ENCODE measurements at places on chromosomes 4 and X.
A peak's percentile ranks its signal among the peaks of the same experiment; 100 is the strongest.

GRCh38 chr4:53582194-53582593 is 9.1 kb downstream of the LNX1 start:
- no peak for DNase-seq

- DNase-seq = no peak
These were observed 403.2 kb upstream of the RASGEF1B start for GRCh38 chr4:81874661-81875515.

GRCh38 chr4:120688791-120689190 is 233.7 kb downstream of the PRDM5 start:
- no peak for DNase-seq

GRCh38 chr4:137923494-137923893 is 318.7 kb downstream of the SLC7A11 start:
- DNase-seq = no peak

GRCh38 chrX:40424259-40424658 is 156.5 kb upstream of the ATP6AP2 start:
- DNase-seq = no peak

- DNase-seq = no peak
These were observed 233.3 kb downstream of the STPG2 start for GRCh38 chr4:97910005-97910404.

DNA sequence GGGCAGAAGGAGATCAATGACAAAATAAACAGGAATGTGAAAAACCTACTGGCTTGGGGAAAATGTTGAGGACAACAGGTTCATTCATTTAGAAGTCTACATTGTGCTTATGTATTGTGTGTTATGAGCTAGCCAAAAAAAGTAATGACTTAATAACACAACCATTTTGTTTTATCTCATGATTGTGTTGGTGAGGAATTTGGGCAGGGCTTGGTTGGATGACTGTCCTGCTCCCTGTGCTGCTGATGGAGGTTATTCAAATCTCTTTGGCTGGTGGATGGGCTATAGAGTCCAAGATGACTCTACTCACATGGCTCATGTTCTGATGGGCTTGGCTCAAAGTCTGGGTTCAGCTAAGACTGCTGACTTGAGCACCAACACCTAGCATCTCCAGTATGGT is 116.3 kb downstream of the HS3ST1 start:
- DNase-seq = no peak

GRCh38 chr4:87041141-87041540 is 106.3 kb downstream of the AFF1 start:
- no peak for DNase-seq

GRCh38 chrX:153631907-153632594 is 15.0 kb upstream of the DUSP9 start:
- no peak for DNase-seq

DNA sequence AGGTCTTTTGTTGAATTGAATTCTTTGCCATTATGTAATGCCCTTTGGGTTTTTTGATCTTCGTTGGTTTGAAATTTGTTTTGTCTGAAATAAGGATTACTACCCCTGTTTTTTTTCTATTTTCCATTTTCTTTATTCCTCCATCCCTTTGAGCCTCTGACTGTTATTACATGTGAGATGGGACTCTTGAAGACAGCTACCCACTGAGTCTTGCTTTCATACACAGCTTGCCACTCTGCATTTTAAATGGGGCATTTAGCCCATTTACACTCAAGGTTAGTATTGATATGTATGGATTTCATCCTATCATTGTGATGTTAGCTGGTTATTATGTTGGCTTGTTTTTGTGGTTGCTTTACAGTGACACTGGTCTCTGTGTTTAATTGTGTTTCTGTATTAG is 736.2 kb upstream of the GRID2 start:
- DNase-seq = no peak

GRCh38 chrX:24027985-24028384 is 999 bp upstream of the KLHL15 start:
- no peak for DNase-seq

DNA sequence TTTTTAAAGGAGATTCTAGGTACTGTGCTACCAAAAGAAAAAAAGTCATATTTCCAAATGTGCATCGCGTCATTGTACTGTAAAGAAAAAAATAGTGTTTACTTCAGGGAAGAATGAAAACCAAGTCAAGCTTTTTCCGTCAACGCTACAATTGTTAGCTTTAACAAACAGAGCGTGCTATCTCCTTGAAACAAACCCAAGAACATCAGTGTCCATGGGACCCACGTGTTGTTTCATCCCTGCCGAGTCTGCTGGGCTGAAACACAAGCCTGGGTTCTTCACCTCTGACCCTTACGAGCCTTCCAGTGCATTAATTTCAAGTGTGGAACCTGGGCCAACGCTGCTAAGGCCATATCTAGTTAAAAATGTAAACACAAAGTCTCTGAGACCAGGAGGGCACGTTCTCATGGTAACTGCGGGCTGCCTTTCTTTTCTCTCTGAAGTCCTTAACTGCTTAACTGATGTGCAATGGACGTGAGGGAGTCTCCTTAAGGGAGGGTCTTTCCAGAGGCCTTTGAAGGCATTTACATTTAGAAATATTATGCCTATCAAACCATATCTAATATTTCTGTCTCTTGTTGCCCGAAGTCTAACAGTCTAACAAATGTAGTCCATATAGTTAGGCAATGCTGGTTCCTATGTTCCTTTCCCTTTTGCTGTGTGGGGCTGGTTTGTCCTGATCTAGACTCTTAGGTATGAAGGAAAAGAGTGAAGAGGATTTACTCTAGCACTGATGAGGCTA is 36.3 kb downstream of the ING2 start:
- peak; percentile 44 for DNase-seq

DNA sequence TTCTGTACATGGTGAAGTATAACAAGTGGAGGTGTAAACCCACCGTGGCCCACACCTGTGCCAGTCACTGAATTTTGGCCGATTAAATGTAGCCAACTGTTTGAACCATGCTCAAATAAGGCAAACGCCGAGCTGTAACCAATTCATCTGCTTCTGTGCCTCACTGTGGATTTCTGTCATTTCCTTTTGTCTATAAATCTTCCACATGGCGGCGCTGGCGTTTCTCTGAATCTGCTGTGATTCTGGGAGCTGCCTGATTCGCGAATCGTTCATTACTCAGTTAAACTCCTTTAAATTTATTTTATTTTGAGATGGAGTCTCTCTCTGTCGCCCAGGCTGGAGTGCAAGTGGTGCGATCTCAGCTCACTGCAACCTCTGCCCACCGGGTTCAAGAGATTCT is 19.2 kb downstream of the SUPT20HL2 start:
- peak; percentile 29 for DNase-seq

DNA sequence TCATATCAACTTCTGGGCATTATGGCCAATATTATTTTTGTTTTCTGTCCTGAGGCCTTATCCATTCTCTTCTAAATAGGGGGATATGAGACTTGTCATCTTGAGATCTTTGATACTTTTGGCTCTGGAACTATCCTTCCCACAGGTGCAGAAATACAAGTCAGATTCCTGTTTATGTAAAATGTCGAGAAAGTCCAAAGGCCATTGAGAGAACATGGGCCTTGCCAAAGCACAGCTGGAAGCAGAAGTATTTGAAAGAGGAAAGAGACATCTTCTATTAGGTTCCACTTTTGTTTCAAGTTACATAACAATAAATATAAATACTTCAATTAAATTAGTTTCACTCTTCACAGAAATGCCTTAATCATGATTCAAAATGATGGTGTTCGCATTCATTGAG is 20.8 kb upstream of the PRSS48 start:
- DNase-seq = no peak

DNA sequence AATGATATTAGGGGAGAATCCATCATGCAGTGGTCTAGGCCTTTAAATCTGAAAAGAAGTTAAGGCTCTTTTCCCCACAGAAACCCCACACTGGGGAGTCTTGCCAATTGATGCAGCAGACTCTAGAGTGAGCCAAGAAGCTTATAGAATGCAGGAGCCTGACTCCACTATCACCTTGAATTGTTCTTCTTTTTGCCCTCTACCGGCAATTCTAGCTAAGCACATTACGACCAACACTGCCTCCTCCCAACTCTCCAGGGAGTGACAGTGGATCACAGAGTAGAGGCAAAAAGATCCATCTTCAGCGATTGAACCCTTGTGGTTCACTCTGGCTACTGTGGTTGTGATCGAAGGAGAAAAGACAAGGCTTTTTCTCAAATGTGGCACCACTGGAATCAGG is 331.5 kb downstream of the NKX6-1 start:
- no peak for DNase-seq

DNA sequence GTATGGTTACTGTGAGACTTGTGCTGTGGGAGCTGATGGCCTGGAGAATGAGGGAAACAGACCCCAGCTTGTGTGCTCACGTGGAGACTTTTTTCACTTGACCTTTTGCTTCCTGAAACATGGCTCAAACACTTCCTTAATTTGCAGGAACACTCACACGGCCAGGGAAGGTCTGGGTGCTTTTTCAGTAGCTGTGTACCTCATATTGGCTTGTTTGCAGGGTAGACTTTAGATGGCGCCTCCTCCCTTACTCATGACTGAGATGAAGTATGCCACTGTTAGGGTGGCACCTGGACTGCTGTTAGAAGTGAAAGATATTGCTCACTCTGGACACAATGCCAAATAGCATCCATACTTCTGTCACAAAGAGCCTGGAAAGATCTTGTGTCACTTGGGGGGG is 75.7 kb upstream of the WDR1 start:
- DNase-seq = no peak

- no peak for DNase-seq
These were observed 121.5 kb downstream of the ANK2 start for GRCh38 chr4:113170805-113171468.

GRCh38 chr4:155705664-155706063 is 39.0 kb downstream of the GUCY1A1 start:
- no peak for DNase-seq

DNA sequence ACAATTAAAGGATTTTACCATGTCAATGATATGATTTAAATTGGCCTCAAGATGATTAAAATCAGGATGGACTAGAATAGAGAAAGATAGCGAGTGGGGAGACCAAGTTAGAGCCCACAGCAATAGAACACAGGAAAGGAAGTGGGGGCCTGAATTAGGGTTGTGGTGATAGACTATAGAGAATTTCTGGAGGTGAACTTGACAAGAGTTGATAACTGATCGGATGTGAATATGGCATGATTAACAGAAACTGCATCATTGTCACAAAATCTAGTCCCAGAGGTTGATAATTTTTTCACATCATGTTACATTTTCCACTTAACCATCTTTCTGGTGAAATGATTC is 26.3 kb upstream of the TRPC3 start:
- DNase-seq = no peak

DNA sequence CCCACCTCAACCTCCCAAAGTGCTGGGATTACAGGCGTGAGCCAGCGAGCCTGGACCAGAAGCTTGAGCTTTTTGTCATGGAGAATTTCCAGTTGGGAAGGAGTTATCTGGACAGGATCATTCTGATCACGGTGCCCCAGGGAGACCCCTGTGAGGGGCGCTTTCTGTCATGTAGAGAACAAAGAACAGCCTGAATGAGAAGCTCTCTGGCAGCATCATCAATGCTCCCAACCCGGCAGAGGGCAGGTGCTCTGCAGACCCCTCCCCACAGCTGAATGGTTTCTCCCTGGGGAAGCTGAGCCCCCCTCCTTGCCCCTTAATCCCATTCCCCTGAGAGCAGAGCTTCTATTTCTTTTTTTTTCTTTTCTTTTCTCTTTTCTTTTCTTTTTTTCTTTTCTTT is 7.3 kb upstream of the CSF2RA start:
- DNase-seq = no peak

DNA sequence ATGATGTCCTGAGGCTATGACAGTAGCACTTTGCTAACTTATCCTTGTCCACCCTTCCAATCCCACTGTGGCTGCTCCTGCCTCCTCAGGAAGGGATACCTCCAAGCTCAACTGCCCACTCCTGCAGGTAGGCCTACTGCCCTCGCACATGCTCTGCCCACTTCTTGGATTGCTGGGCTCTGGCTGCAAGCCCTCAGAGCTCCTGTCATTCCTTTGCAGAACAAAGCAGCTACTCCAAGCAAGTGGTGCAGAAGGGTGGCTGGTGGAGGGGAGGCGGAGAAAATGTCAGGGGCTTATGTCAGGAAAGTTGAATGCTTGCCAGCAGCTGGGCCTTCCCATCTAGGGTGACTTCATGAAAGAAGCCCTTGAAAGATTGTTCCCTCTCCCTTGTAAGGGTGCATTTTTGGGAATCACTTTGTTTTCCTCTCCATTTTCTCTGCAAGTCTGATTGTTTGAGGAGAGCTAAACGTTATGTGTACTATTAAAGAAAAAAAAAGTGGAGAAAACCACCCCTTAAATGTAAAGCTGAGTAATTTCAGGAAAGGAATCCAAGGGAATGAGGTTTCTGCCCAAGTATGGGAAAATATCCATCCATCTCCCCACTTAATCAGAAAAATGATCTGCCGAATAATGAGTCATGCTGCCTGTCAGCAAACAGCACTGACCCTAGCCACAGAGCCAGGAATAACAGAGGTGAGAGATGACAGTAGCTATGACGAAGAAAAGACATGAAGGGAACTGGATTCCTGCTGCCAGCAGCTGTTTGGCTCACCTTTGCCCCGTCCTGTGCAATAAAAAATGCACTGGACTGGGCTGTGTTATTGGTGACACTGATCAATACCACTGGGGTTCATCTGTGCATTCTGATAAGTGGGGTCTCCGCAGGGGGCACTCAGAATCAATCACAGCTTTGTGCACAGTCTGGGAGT is 102.0 kb downstream of the RTL5 start:
- no peak for DNase-seq

- DNase-seq = no peak
These were observed 288.1 kb downstream of the SH3BGRL start for GRCh38 chrX:81489987-81490386.

DNA sequence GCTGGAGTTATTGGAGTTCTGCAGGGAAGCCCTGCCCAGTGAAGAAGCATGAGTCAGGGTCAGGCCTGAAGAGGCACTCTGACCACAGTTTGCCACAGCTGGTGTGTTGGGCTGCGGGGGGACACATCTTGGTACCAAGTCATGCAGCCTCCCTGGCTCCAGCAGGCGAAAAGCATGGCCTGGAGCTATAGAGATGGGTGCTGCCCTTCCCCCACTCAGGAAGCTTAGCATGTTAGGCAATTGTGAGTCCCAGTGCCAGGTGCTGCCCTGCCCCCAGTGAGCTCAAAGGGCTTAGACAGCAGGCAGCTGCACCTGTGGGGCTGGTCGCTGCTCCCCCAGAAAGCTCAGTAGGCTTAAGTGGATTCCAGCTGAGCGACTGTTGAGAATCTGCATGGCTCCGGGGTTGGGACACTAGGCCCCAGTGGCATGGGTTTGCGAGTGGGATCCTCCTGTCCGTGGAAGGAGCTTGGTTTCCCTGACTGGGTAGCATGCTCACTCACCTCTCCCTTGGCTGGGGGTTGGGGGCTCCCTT is 755.5 kb downstream of the GLUD2 start:
- DNase-seq = no peak

DNA sequence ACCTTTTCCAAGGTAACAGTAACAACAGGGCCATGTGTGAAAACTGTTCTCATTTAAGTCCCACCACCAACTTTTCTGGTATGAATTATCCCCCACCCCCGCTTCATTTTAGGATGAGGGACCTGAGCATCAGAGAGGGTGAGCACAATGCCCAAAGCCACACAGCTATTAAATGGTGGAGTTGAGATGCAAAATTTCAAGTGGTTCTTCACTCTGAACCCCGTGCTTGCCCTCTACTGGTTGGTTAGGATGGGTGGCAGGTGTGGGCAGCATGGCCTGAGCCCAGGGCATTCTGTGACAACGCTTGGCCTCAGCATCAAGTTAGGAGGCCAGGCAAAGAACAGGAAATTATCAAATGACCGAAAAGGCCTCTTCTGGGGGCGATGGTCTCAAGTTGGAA is 33.5 kb downstream of the MED28 start:
- DNase-seq = no peak

GRCh38 chr4:180058691-180059215 is 2184.4 kb upstream of the TENM3 start:
- DNase-seq = peak; percentile 20
